Gastroesophageal sphincter (tissue), 4 donors: ENCODE measurements at places on chromosomes 11 and 22.

- ATAC-seq: peak; percentile 34
Measured at GRCh38 chr11:30585892-30586250, 282 bp downstream of the MPPED2 start.

DNA sequence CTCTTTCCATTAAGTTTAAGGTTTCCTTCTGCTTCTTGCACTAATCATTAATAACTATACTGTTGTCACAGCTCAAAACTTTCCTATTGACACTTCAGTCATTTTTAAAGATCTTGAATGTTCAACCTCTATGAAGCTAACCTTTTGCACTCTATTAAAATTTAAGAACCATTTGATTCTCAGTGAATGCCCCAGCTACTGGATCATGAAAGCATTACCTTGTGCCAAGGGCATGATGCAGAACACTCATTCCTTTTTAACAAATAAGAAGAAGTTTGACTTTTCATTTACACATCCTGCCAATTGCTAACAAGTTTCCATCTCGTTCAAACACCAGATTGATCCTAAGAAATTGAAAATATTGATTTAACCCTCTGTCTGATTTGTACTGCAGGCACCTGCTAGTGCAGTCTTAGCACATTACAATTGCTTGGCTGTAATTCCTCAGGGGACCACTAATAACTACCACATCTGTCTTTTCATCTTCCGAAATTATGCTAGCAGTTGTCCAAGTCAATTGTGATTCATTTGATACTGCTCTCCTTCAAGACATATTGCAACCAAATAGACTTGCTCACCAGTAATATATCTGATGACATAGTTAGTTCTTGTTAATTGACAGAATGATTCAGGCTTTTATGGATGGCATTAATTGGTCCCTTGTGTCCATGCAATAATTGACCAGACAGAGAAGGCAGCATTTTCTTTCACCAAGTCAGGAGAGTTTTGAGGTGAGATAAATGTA lies 158.4 kb downstream of the TEAD1 start:
- no peak for ATAC-seq

DNA sequence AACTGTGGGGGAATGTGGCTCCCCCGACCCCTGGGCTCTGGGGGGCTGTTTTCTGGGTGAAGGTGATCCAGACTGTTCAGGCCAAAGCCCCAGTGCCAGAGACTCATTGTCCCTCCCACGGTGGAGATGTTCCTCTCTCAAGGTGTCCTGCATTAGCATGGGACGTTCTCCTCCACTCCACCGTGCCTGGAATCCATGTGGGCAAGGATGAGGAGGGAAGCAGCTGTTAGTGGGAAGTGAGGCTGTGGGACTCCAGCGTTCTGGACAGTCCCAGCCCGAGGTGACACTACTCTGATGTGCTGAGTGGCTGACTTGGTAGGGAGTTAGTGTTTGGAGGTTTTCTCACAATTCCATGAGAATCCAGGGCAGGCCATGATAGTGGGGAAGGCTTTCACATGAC lies 31.4 kb upstream of the CLDN5 start:
- ATAC-seq: no peak

DNA sequence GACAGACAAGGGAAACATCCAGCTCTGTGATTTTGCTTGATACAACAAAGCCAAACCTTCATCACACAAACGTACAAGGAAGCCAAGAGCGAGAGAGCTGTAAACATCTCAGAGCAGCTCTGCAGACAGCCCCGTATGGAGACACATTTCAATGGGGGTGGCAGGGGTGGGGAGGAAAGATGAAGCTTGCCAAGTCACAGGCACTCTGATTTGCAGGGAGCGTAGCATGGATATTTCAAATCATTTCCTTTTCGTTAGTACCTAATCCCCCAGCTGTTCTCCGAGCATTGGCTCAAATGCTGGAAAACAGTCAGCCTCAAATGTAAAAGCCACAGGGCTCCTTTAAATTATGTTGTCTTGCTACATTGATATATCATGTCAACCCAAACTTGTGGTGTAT lies 458.9 kb upstream of the CADM1 start:
- no peak for ATAC-seq

DNA sequence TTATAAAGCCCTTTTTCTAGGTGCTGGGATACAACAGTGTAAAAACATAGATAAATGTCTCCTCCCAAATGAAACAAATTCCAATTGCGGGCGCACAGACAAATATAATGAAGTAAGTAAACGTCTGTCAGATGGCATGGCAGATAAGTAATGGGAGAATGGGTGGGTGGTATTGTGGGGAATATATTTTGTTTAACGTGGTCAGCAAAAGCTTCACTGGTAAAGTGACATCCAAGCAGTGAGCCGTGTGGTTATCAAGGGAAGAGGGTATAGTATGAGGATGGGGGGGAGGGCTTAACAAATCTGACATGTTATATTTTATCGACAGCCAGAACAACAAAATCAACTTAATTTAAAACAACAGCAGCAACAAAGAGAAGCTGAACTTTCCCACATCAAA lies 1.2 kb downstream of the SVIP start:
- ATAC-seq: no peak
